Amniotic stem cell (primary cell): ENCODE measurements at places on chromosomes 2 and 18.

- peak; percentile 44 for DNase-seq
Observed at GRCh38 chr18:9683418-9684396, 24.4 kb upstream of the RAB31 start.

DNA sequence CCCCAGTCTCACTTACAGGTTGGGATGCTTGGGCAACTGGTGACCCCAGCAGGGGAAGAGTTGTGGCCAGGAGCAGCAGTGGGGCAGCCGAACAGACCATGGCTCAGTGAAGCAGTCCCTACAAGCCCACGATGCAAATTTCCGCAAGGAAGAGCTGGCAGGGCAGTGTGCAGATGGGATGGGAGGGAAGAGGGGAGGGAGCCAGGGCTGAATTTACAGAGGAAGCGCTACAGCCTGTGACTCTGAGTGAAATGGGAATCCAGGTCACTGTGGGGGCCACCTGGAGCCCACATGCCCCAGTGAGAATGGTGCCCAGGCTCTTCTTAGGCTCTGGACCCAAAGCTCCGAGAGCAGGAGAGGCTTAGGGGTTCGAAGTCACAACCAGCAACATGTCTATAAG lies 27.0 kb upstream of the SELENOI start:
- no peak for DNase-seq

GRCh38 chr2:147683380-147683779 lies 161.4 kb upstream of the ACVR2A start:
- no peak for DNase-seq

DNA sequence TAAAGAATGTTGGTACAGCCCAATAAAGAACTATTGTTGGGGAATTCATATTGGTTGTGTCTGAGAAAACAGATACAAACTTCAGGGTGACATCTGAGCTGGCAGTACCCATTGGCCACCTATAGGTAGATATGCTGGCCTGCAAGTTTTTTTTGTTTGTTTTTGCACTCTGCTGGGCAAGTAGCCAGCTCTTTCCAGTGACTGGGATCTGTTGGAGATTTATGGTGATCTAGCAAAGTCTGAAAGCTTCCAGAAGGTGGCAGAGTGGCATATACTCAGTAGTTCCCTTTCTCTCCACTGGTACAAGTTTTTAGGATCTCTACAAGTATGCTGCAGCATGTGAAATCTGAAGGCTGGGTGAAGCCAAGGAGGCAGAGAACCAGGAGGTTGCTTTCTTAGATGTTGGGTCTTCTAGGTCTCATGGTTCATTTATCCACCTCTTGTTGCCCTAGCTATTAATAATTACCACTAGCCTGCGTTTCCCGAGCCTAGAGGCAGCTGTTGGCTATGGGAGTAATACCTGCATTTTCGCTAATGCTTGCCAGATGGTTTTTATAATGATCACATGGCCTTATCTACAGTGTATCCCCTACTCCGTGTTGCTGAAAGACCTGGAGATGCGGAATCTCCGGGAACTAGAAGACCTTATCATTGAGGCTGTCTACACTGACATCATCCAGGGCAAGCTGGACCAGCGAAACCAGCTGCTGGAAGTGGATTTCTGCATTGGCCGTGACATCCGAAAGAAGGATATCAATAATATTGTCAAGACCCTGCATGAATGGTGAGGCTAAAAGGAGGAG lies 9.5 kb downstream of the COPS7B start:
- peak; percentile 14 for DNase-seq

GRCh38 chr18:73520229-73520628 lies 627.4 kb downstream of the FBXO15 start:
- no peak for DNase-seq

DNA sequence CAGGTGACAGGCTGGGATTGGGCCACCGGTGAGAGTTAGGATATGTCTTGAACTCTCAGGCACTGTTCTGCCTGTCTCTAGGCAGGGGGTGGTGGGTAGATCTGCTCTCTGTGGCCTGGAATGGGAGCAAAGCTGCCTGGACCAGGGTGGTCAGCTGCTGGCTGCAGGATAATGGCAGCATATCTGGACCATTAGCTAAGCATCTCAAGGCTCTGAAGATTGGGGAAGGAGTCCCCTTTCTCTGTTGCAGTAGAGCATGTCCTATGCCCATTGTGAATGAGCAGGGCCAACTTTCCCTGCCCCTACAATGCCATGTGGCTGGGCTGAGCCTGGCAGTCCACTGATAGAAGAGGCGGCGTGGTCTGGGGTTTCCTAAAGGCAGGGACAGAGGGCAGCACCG lies 34.6 kb downstream of the LOXHD1 start:
- no peak for DNase-seq

- DNase-seq = no peak
Observed at GRCh38 chr2:8529706-8530277, 152.1 kb upstream of the ID2 start.

- no peak for DNase-seq
Observed at GRCh38 chr2:68715353-68716041, 19.1 kb upstream of the ARHGAP25 start.

GRCh38 chr2:214034417-214034816 lies 376.4 kb upstream of the VWC2L start:
- no peak for DNase-seq

DNA sequence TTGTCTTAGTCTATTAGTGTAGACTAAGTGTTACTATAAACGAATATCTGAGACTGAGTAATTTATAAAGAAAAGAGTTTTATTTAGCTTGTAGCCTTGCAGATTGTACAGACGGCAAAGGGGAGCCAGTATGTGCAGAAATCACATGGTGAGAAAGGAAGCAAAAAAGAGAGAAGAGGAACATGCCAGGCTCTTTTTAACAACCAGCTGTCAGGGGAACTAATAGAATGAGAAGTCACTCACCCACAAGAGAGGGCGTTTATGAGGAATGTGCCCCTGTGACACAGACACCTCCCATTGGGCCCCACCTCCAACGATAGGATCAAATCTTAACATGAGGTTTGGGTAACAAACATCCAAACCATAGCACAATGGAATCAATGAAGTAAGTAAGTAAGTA lies 20.6 kb upstream of the ZNF804A start:
- DNase-seq = no peak

DNA sequence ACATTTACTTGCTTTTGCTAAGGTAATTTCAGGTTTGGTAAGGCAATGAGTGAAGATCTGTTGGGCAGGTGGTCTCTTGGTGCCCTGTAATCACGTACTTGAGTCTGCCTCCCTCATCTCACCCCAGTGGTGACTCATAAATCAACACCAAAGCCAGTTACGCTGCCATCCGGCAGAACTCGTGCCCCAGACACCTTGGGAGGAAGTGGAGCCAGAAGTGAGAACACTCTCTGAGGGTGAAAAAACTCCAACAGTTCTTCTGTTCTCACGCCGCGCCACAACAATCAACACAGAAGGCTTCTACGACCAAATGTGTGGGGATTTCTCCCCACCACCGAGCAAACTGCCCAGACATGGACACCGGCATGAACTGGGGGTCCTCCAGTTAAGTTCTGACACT lies 206.2 kb downstream of the ARL4C start:
- DNase-seq = no peak

- DNase-seq = no peak
Observed at GRCh38 chr2:67451086-67451832, 54.1 kb downstream of the ETAA1 start.

- DNase-seq = no peak
Observed at GRCh38 chr2:25954199-25954752, 28.0 kb downstream of the KIF3C start.

DNA sequence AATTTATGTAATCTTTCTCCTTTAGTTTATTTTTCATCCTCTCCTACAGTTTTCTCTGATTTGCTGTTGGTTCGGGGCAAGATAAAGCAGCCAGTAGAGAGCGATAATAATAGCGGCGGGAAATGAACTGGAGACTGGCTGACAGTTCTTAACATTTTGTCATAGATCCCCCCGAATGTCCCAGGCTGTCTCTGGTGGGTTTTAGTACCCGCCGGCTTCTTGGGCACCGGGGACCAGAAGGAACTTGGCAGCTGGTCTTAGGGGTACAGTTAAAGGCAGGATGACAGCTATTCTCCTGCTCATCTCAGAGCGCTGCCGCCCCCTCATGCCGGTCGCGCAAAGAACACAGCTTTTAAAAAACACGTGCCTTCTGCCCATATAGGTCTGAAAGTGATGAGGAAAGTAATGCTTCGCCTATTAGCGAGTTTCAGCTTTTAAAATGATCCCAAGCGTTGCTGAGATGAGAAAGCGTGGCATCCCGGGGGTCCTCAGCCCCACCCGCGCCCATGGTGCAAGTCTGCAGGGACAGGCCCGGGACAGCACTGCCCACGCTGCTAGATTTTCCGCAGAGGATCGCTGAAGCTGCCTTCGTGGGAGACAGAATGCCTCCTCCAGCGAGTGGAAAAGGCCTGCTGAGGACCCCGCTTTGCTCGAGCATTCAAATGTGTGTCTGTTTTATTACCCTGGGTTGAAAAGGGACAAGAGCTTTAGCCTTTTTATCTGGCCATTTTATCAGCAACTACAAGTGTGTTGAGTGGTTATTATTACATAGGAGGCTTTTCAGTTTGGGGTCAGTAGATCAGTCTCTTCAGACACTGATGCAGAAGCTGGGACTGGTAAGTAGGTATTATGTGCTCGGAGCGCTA lies 3.8 kb downstream of the ONECUT2 start:
- no peak for DNase-seq

DNA sequence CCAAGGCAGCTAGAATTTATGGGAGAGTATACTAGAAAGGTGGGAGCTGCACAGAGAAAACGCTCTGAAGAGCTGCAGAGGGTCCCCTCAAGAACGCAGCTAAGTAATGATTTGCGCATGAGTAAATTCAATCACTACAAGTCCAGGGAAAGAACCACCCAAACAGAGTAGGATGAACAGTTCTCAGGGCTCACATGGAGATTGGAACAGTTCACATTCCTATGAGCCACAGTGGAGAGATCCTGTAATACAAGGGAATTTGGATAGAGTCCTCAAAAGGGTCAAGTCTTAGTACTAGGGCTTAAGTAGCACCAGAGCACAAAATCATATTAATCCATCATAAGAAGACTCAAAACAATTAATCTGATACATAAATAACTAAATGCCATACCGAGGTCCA lies 12.7 kb downstream of the OLA1 start:
- DNase-seq = no peak

DNA sequence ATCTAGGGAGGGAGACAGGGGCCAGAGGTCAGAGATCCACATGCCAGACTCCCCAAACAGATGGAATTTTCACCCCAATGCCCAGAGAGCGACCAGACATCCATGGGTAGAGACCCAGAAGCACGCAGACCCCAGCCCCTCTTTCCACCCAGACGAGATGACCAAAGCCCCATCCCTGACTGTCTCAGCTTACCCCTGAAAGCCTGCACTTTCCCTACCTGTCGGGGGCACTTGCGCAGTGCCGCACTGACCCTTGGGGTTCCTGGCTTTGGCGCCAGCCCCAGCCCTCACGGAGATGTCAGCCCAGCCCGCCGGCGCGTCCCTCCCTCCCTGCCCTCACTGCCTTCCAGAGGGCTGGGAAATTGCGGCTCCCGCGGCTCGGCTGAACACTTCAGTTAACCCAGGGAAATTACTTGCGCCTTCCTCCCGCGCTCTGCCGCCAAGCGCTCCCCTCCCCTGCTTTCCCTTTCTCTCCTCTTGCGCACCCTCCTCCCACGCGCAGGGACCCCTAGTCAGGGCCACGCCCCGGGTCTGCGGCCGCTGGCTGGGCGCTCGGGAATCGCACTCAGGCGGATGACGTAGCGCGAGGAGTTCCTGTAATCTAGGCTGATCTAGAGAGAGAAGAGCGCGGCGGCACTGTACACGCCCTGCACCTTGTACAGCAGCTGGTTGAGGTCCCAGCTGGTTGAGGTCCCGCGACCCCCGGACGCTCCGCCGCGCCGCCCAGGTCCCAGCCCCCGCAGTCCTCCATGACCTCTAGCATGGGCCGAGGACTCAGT lies 12.0 kb downstream of the ALPG start:
- DNase-seq = no peak

DNA sequence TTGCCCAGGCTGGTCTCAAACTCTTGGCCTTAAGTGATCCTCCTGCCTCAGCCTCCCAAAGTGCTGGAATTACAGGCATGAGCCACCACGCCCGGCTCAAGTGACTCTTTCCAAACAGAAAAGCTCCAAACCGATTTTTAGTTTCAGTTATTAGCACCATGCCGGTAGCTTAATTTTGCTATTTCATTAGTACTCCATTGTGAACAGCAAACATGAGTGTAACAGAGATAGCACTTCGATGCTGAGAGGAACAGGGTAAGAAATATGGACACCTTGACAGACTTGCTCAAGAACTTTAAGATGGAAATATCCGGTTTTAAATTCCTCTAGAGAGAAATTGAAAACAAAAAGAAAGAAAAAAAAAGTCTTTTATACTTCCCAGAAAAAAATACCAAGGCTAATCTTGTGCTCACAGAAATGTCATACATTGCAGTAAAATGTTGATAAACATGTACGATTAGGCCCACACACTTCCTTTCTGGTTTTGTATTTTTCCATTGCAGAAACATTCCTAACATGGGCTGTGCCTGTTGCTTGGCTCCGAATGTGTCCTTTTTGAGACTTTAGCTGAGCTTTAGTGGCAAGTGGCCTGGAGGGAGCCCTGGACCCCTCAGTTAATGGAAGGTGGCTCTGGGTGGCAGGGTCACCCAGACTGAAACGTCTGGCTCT lies 18.3 kb downstream of the FHL2 start:
- no peak for DNase-seq

DNA sequence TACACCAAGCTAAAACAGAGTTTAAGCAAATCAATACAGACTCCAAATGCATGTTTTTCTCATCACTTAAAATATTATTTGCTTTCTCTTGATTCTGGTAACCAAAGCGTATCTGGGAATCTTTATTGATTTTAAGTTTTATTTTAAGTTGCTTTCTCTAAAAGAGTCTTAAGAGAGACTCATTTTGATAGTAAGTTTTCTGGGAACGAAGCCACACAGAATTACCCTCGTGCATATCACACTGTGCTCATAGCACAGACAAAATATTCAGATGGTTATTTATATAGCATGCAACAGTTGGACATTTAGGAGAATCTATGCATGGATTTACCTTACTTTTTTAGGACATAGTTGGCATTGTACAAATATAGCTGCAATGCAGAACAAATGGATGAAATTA lies 597.5 kb upstream of the NRXN1 start:
- DNase-seq = no peak

DNA sequence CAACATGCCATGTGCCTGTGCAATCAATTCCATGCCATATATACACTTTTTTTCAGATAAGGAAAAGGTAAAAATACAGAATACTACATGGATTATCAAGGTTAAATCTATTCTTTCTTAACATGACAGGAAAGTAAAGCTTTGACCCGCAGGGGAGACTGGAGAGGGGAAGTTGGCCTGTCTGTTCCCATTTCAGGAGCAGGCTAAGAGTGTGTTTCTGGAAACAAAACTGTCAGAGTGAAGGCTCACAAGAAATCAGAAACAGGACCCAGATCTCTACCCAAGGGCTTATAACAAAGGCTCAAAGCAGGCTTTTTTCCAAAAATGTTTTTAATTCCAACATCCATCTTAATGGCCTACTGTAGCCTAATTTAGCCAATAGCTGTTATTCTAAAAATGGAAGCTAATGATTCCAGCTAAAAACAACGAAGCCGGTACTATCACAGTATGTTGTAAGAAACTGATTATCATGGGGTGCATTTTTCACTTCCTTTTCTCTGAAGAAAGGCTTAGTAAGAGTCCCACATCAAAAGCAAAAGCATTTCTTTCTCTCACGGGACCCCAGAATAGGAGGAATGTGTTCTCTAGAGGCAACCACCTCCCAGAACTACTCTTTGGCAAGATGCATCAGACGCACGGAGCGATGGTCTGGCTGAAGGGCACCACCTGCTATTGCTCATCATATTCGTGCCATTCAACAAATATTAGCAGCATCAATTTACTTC lies 41.4 kb downstream of the FECH start:
- no peak for DNase-seq

- DNase-seq = no peak
Observed at GRCh38 chr2:134261398-134262131, 7.7 kb downstream of the MGAT5 start.
